ENCODE measurements at places on chromosomes 12 and 14. TPM values are rescaled to one million over a fixed set of nuclear protein-coding genes. Genes with fewer than 3 reads are reported as not detected.

RDH12 gene
- total RNA-seq, result 1.3 TPM

KLHL33 gene
- not detected for total RNA-seq

VRK1 gene
- 10.8 TPM for total RNA-seq

AP5M1 gene
- 11.6 TPM for total RNA-seq

CLEC12A gene
- total RNA-seq, result not detected

PTCSC3 gene
- not detected for total RNA-seq

SMIM41 gene
- total RNA-seq, result 0.13 TPM

SLC25A21 gene
- 0.64 TPM for total RNA-seq
